ENCODE measurements at places on chromosomes 2 and 18.

DNA sequence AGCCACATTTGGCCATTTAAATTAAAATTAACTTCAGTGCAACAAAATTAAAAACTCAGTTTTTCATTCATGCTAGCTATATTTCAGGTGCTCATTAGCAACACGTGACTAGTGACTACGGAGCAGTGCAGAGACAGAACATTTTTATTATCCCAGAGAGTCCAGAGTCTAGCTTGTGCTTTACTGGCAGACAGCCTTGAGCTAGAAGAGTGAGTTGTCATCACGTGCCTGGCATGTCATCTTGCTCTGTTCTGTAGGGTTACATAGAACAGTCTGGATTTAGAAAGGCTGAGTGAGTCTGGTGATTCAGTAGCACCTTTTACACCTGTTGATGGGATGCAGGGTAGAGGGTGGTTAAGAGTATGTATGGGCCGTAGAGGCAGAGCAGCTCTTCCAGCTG lies 136.9 kb upstream of the IL1R2 start:
- DNase-seq = no peak

- no peak for DNase-seq
Measured at GRCh38 chr2:190649035-190649797, at the start of gene NAB1. NAB1 (plus strand) TSS chr2:190649083; CDS start chr2:190659177, 10,094 bp downstream.

GRCh38 chr2:85706599-85707296 lies 12.6 kb downstream of the GNLY start:
- no peak for DNase-seq

- DNase-seq = no peak
Measured at GRCh38 chr2:64192664-64193105, 48.5 kb upstream of the PELI1 start.

GRCh38 chr2:69753659-69754363 lies 11.9 kb downstream of the ANXA4 start:
- no peak for DNase-seq

GRCh38 chr18:48884771-48885170 lies 66.0 kb downstream of the SMAD7 start:
- no peak for DNase-seq

GRCh38 chr18:1421502-1421901 lies 516.8 kb downstream of the ADCYAP1 start:
- DNase-seq = no peak

GRCh38 chr2:36878429-36878828 lies 87.9 kb downstream of the STRN start:
- DNase-seq = no peak

DNA sequence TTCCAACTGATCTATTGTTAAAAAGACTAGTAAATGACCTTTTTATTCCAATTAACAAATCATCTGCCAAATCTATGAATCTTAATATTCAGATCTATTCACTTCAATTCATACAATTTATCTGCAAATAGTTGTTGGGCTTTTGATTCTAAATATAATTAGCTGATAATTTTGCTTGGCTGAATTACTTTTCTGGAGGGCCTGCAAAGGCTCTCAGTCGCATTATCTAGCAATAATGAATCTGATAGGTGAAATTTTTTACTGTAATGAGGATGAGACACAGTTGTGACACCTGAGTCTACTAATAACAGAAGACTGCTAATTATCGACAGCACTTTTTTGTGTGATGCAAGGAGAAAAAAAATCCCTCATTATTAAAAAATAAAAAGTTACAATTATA lies 565.1 kb downstream of the ZEB2 start:
- DNase-seq = no peak

All from G401 (cell line).